ENCODE measurements at places on chromosomes 3 and 15.
A peak's percentile ranks its signal among the peaks of the same experiment; 100 is the strongest.

GRCh38 chr3:187210545-187211327 lies 13.4 kb downstream of the RTP1 start:
- no peak for DNase-seq

GRCh38 chr15:31339558-31339895 lies 12.9 kb downstream of the KLF13 start:
- DNase-seq, result no peak

- no peak for DNase-seq
Measured at GRCh38 chr15:62052713-62053112, 7.5 kb downstream of the VPS13C start.

DNA sequence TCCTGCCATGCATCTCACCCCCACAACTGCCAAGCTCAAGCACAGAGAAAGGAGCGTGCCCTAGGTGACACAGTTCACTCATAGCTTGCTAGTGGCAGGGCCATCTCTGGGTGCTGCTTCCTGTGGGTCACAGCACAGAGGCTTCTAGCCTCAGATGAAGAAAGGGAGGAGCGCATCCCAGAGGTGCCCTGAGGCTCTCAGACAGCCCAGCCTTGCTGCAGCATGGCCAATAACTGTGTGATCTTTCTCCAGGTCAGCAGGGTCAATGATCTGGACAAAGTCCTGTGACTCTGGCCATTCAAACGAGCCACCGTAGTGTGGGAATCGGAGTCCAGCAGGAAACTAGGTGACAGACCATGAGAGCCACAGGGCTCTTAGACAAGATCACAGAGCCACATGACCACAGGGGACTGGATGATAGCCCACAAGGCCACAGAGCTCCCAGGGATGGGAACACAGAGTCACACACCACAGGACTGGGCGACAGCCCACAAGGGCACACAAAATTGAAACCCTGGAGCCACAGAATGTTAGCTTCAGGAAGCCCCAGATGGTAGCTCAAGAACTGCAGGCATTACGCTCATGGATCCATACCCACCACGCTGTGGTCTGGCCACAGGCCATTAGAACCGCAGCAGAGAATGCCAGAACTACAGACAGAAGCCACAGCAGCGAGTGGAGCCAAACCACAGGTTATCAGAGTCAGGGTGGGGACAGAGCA lies 25.9 kb upstream of the GRIP2 start:
- DNase-seq, result no peak

- DNase-seq, result no peak
Measured at GRCh38 chr15:63499611-63500010, 4.8 kb upstream of the USP3 start.

GRCh38 chr15:43104426-43104825 lies 1.4 kb downstream of the UBR1 start:
- DNase-seq, result peak; percentile 17

DNA sequence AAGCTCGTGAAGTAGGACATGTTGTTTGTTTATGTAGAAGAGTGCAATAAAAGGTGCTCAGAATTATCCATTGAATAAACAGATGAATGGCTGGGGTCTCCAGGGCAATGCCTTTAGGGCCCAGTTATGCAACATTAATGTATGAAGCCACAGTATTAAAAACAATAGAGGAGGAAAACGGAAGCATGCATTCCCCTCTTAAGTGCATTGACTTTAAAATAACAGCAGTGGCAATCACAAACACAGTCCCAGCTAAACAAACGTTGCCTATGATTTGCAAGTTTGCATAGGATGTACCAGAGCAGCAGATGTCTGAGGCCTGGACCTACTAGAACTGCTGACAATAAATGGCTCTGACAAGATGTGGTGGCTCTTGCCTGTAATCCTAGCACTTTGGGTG lies 60.6 kb upstream of the GCNT3 start:
- DNase-seq, result peak; percentile 26

DNA sequence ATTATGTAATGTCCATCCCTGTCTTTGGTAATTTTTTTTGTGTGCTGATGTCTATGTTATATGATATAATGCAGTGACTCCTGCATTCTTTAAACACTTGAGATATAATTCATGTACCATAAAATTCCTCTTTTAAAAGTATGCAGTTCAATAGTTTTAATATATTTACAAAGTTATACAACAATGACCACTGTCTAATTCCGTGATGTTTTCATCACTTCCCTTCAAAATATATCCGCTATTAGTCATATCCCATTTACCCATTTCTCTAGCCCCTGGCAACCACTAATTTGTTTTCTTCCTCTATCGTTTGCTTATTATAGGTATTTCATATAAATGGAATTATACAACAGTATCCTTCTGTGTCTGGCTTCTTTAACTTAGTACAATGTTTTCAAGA lies 64.9 kb upstream of the SUCLG2 start:
- peak; percentile 85 for DNase-seq

- DNase-seq, result no peak
Measured at GRCh38 chr3:155211266-155211665, 82.2 kb downstream of the STRIT1 start.

GRCh38 chr15:94075349-94075748 lies 156.0 kb upstream of the MCTP2 start:
- no peak for DNase-seq

DNA sequence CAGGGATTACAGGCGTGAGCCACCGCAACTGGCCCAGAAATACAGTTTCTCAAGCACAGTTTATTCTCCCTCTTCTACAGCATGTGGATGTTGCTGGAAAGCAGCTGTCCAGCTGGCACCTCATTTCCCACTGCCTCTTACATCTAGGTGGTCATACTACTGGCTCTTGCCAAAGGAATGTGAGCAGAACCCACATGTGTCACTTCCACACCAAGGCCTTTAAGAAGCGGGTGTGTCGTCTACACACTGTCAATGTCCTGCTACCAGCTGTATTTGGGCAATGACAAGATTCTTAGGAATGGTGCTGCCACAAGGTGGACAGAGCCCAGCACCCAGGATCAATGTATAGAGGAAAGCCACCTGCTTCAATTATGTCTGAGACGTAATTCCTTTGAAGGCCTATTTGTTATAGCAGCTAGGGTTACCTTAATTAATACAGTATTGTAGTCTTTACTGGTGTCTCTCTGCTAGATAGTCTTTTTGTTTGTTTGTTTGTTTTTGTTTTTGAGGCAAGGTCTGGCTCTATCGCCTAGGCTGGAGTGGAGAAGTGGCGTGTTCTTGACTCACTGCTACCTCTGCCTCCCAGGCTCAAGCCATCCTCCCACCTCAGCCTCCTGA lies 15.1 kb upstream of the RAB7A start:
- DNase-seq, result no peak

DNA sequence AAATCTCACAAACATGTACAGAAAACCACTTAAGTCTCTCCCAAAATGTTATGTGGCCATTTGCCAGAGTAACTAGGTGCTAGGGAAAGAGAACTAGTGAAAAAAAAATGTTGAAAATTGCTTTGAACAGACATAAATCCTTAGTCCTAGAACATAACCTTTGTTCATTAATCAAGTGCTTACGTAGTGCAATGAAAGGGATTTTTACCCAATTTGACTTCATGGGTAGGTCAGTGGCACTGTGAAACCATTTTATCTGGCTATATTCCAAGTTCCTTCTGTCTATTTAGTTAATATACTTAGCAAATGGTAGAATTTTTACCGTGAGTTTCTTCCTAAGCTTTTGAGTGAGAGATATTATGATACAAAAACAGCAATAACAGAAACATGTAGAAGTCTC lies 209.4 kb downstream of the DIPK2A start:
- DNase-seq, result no peak

GRCh38 chr3:66140106-66140505 lies 80.7 kb upstream of the SLC25A26 start:
- DNase-seq, result no peak

DNA sequence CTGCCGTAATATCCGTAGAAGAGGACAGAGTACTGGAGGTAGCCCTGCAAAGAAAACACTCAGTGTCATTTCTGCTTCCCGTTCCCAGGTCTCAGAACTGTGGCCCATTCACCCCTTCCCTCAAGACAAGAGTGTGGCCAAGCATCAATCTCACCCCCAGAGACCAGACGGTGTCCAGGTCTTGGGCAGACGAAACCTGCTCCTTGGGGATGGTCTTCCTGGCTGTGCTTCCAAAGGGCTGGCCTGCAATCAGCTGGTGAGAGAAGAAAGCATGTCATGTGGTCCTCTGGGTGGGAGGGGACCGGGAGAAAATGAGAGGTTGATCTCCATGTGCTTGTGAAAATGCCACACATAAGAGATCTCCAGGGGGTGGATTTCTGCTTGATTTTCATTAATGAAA lies 15.8 kb downstream of the TMC3 start:
- no peak for DNase-seq
